ENCODE measurements at places on chromosomes 7 and 10. TPM values are rescaled to one million over a fixed set of nuclear protein-coding genes. Genes with fewer than 3 reads are reported as not detected.

PTPRE gene
- polyA plus RNA-seq: 73.1 TPM

ATRNL1 gene
- polyA plus RNA-seq: not detected

AKR1D1 gene
- not detected for polyA plus RNA-seq

AKR1C8 gene
- polyA plus RNA-seq: not detected

GRCh38 chr10:46515793-46516192 lies 40.7 kb downstream of the GPRIN2 start:
- no peak for DNase-seq

GRCh38 chr7:130486114-130486953 lies 5.6 kb upstream of the MEST start:
- peak; percentile 35 for DNase-seq

DNA sequence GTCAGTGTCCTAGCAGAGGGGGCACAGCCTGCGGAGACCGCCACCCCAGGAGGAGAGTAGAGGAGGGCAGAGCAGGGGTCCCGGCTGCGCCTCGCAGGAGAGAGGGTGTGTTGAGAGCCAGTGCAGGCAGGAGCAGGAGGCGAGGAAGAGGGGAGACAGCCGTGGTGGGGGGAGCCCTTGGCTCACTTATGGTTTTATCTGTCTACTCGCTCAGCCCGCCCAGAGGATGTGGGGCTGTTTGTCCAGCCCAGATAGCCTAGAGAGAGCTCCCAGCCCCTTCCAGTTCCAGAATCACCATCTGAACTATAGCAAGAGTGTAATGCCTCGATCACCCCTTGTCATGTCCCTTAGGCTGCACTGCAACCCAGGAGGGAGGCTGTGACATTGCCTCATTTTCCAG lies 26.6 kb downstream of the SLC29A3 start:
- DNase-seq: no peak

- DNase-seq: no peak
Measured at GRCh38 chr10:79221110-79222051, 125.9 kb upstream of the PPIF start.

DNA sequence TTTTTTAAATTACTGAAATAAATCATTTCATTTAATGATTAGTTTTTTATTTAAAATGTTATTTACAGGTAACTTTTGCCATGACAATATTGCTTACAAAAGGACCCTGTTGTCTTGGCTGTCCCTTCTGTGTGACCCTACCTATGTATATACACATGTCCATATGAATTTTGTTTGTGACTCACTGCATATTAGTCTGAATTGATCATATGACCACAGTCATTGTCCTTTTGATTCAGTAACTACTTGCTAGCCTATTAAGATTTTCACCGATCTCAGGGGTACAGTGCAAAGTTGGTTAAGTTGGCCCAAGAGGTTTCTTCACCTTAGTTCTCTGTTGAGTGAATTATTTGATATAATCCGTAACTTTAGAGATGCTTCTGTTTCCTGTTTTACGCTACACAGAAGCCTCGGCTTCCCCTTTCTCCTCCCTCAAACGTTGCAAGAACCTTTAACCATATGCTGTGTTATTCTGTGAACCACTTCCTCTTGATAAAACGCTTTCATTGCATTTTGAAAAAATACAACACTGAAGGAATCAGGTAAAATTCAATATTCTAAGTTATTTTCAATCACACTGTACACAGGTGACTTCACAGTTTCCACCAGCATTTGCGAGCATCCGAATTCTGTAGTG lies 43.9 kb downstream of the APBB1IP start:
- DNase-seq: peak; percentile 66

DNA sequence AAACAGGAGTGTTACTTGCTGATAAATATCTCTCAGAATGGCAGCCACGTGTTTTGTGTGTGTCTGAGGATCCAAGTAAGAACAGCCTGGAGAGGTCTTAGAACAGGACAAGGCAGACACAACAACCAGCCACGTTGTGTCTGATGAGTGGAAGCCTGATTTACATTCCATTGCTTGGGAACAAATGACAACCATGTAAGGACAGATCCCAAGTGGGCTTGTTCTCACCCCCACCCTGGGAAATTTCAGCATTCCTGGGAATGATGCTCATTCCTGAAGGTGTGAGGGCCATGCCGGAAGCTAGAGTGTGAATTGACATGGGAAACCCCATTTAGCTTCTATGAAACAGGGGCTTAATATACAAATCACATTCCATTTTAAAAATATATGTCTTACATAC lies 35.9 kb downstream of the IL6 start:
- no peak for DNase-seq

- DNase-seq: no peak
Measured at GRCh38 chr7:84261509-84261908, 66.9 kb upstream of the SEMA3A start.

DNA sequence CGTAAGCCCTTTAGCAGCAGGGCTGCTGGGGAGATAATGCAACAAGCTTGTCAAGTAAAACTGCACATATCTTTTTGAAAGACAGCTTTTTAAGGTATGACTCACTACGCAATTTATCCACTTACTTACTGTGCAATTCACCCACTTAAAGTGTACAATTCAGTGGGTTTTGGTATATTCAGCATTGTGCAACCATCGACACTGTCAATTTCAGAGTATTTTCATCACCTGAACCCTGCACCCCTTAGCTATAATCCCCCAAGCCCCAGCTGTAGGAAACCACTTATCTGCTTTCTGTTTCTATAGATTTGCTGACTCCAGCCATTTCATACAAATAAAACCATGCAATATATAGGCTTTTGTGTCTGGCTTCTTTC lies 168.0 kb downstream of the PTPN20 start:
- DNase-seq: no peak
